T-cell (primary cell): ENCODE measurements at places on chromosomes 5 and 9. TPM values are rescaled to one million over a fixed set of nuclear protein-coding genes. Genes with fewer than 3 reads are reported as not detected.

The APBA1 gene
- total RNA-seq: 0.63 TPM

The SLC34A1 gene
- total RNA-seq: not detected

The CHSY3 gene
- total RNA-seq: not detected

The DIMT1 gene
- 25.9 TPM for total RNA-seq

DNA sequence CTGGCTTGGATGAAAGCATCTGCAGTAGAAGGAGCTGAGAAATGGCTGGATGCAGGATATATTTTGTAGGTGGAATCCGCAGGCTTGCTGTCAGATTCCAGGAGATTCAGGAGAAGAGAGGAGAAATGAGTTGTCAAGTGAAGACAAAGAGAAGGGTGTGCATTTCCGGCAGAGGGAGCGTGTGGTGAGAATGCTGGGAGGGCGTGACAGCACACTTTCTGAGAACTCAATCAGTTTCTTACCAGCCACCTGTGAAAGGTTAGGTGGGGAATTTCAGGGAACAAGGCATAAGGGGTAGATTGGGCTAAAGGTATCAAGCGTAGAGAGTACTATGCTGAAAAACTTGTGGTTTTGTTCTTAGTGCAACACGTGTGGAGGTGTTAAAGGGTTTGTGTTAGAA is 199.3 kb upstream of the ANKH start:
- DNase-seq: no peak

The PRRC1 gene
- total RNA-seq: 48.1 TPM

The SPINK7 gene
- total RNA-seq: not detected

DNA sequence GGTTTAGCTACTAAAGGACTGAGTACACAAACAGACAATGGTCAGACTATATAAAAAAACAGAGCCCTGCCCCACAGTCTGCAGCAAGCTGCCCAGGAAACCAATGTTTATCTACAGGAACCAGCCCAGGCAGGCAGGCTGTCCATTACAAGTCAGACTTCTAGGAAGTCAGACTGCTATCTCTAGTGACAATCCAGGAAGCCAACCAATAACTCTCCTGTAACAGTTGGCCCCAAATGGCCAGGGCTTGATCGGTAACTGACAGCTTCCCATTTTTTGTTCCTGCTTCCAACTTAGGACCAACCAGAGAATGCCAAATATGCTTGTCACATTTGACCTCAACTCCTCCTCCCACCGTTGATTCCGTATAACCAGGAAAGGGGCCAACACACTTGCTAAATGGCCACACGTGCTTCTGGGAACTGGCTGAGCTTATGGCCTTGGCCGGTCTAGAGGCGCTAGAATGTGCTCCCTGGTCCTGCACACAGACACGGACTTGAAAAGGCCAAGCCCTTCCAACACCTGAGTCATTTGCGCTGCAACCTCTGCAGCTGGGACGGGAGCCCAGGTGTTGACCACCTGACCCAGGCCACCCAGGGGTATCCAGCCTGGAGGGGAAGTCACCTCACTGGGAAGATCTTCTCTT is 79.6 kb upstream of the CDK20 start:
- no peak for DNase-seq

The PCDHGC4 gene
- 0.51 TPM for total RNA-seq

GRCh38 chr9:88653406-88653805 is 118.4 kb downstream of the NXNL2 start:
- DNase-seq: no peak

- no peak for DNase-seq
These were observed 341.8 kb upstream of the SMARCA2 start for GRCh38 chr9:1673300-1673699.

The FBXW11 gene
- total RNA-seq: 36.6 TPM

The PCDHB6 gene
- not detected for total RNA-seq

GRCh38 chr9:83218411-83219090 is 155.6 kb upstream of the RASEF start:
- DNase-seq: no peak

- no peak for DNase-seq
These were observed 4.9 kb downstream of the DDX4 start for GRCh38 chr5:55742778-55743177.

GRCh38 chr9:91101611-91102168 is 260.0 kb downstream of the AUH start:
- peak; percentile 77 for DNase-seq

The ITGA2 gene
- 1.5 TPM for total RNA-seq

The ANKRD34B gene
- not detected for total RNA-seq

- DNase-seq: no peak
These were observed 99.6 kb downstream of the DOCK2 start for GRCh38 chr5:169736653-169737052.

- no peak for DNase-seq
These were observed 17.9 kb downstream of the SLCO4C1 start for GRCh38 chr5:102278231-102278630.

GRCh38 chr5:119470851-119471451 is 18.7 kb downstream of the HSD17B4 start:
- no peak for DNase-seq

The RMI1 gene
- 2.3 TPM for total RNA-seq

DNA sequence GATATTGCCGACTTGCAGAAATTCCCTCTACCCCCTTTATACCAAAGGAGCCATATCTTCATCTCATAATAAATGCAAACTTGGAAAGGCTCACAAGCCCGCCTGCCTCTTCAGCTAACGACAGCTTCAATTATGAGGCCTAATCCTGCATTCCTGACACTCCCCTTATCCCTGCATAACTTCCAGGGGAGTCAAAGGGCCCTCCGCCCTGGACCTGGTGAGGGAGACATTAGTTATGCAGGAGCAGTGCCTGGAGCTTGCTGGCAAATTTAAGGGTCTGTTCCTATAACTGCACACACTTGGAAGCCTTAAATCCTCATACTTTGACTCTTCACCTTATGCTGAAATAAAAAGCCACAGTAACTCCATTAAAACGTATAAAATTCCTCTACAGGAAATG is 617.9 kb downstream of the BNC2 start:
- no peak for DNase-seq

DNA sequence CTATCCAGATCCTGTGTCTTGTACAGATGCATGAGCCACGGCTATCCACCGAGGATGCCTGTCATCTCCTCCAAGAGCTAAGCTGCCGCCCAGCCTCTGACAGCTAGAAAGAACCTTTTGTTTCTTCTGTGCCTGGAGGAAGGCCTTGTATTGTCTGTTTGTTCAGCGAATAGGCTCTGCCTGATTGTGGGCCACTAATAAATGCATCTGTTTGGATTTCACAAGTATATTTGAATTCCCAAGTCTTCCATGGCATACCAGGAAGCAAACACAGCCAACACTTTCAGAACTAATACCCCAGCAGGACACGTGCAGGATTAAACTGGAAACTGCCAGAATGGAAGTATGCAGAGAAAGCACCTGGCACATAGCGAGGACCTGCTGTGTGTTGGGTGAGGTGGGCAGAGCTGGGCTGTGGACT is 92.7 kb upstream of the NEURL1B start:
- DNase-seq: no peak

The SLC6A19 gene
- not detected for total RNA-seq

The PLEKHG4B gene
- 0.06 TPM for total RNA-seq

- no peak for DNase-seq
These were observed 5.8 kb downstream of the BSPRY start for GRCh38 chr9:113355040-113355596.

The NFIB gene
- not detected for total RNA-seq
